ENCODE measurements at places on chromosomes 1 and 21.

DNA sequence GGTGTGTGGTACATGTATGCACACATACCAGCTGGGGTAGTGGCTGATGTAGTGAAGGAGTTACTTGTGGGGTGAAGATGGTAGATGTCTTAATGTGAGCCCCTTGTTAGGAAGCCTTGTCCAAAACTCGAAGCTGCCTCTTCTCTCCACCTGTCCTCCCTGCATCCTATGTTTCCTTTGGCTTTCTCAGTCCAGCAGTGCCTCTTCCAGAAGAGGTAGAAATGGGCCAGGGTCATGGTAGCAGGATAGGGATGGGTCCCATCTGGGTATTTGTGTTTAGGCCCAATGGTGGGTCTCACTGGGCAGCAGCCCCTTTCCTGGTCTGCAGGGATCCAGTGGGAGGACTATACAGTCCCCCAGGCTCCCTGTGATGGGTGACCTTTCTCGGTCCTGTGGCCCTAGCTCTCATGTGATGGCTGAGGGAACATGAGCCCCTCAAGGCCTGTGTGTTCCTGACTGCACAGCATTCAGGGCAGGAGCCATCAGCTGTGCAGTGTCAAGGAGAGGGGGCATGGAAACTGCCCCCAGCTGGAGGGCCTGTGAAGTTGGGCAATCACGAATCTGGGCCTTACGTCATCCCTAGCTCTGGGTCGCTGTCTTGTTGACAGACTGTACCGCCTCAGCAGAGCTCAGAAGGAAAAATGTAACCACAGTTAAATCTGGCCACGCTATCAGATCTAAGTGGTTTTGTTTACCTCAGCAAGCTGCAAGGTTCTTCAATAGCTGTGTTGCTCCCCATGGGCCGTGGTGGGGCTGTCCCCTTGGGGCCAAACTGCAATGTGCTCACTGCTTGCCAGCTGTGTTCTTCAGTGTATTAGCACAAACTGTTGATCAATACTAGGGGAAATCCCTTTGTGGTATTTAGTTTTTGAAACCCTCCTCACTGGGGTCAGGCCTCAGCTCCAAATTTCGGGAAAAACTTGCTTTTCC lies 82.7 kb downstream of the NOS1AP start:
- peak; percentile 60 for DNase-seq

GRCh38 chr1:53410100-53410541 lies 49.1 kb upstream of the DMRTB1 start:
- no peak for DNase-seq

DNA sequence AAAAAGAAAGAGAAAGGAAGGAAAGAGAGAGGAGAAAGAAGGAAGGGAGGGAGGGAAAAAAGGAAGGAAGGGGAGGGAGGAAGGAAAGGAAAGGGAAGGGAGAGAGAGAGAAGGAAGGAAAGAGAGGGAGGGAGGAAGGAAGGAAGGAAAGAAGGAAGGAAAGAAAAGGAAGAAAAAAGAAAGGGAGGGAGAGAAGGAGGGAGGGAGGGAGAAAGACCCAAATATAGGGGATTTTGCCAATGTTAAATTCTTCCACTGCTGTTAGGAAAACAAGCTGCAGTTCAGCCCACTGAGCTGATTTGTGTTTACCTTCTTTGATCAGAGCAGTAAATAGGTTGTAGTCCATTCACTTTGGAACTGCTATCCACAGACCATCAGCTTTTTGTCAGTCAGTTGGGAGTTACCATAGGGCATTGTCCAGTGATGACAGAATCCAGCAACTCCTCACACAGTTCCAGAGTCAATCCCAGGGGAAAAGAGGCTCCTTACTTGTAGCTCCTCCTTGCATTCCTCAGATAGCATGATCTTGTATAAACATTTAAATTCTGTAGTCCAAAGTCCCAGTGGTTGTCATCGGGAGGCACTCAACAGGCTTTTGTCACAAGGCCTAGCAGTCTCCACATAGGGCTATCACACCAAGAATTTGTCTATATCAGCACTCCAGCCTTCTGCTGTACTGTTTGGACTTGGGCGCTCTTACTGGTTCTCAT lies 13.5 kb upstream of the PPP1R8 start:
- no peak for DNase-seq

DNA sequence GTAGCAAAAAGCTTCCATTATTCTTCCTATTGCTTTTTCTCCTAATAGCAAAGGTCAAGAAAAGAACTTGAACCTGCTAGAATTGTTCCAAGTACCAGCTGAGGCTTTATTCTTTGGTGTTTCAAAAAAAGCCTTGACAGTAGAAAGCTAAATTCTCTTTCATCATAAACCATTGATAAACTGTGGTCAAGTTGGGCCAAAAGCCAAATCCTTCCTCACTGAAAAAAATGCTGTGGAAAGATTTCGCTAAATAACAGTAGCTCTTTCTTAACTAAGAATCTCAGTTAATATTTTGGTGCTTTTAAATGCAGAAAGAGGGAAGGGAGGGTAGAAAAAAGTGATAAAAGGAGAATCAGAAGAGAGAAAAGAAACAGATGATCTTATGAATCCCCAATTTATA lies 14.0 kb upstream of the JAM2 start:
- no peak for DNase-seq

- no peak for DNase-seq
Observed at GRCh38 chr1:205230982-205231381, 3.2 kb downstream of the TMCC2 start.

GRCh38 chr1:12081648-12082396 lies 18.7 kb downstream of the TNFRSF8 start:
- no peak for DNase-seq

DNA sequence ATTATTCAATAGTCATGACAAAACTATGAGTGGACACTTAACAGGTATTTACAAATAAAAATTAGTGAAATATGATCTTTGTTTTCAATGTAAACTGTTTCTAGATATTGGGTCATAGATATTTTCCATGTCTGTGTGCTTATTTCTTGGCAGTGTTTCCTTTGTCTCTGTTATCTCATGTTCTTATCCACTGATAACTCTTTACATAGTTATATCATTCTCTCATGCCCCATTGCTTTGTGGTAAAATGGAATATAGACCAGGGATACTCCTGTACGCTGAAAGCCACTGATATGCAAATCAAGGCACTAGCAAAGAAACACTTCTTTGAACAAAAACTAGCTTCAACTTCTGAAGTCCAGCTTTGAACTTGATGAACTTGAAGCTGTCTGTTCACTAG lies 113.1 kb downstream of the ITSN1 start:
- no peak for DNase-seq

DNA sequence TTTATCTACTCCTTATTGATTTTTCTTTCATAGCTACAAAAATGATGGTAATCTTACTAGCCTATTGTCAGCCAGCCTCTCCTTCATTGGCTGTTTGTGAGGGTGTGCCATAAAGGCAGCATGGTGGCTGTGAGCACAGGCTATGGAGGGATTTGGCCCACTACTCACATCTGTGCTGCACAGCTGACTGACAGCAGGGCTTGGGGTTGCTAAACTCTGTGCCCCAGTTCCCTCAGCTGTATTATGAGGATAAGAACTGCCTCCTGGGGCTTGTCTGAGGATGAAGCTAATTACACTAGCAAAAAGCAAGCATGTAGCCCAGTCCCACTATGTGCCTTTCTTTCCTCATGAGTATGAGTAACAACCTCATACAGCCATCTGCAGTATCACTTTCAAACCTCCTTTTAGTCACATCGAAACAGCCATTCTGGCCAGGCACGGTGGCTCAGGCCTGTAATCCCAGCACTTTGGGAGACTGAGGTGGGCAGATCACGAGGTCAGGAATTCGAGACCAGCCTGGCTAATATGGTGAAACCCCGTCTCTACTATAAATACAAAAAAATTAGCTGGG lies 66.2 kb downstream of the COQ8A start:
- no peak for DNase-seq

DNA sequence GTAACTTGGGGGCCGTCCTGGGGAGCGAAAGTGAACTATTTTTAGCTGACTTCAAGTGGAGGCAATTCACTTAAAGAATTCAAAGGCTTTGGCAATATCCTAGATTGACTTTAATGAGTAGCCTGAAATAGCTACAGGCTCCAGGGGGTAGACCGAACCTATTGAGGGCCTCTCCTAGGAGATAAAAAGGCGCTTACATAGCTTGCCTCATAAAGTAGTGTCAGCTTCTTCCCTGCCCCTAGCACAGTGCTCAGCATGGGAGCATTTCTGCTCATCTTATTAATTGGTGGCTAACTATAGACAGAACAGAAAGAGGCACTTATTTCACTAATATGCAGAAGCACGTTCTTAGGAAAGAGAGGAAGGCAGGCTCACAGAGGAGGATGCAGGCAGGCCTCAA lies 12.3 kb upstream of the CTNNBIP1 start:
- no peak for DNase-seq

Measured in activated CD4-positive, alpha-beta T cell treated with anti-CD3 and anti-CD28 coated beads, Interleukin-2, amount 10 ng/mL, durations not matched to agents 24 days and 14 days (primary cell).